ENCODE measurements at places on chromosomes 6 and 20. TPM values are rescaled to one million over a fixed set of nuclear protein-coding genes. Genes with fewer than 3 reads are reported as not detected.

DNA sequence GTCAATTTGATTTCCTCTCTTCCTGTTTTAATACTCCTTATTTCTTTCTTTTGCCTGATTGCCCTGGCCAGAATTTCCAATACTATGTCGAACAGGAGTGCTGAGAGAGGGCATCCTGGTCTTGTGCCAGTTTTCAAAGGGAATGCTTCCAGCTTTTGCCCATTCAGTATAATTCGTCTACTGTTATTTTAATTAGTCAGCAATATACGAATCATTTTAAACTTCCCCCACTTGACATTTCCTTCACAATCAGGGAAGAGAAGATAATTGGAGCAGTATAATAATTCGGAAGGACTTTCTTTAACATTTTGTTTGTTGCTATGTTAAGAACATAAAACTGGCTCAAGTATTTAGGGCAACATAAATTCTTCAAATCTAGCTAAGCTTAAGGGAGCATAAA lies 860.3 kb upstream of the SLC35B3 start:
- peaks cover 12% of the 10 kb centered on the region for H3K4me1 ChIP-seq
- H3K27me3 ChIP-seq = peaks cover 5% of the 10 kb centered on the region
- H3K36me3 ChIP-seq = no peaks in the 10 kb centered on the region
- no peak overlapping the region for H3K4me3 ChIP-seq
- no peak overlapping the region for H3K27ac ChIP-seq
- DNase-seq = no peak

GRCh38 chr6:5584078-5584482 lies 322.8 kb downstream of the FARS2 start:
- no peak overlapping the region for H3K4me3 ChIP-seq
- no peaks in the 10 kb centered on the region for H3K36me3 ChIP-seq
- H3K27ac ChIP-seq = no peak overlapping the region

DNA sequence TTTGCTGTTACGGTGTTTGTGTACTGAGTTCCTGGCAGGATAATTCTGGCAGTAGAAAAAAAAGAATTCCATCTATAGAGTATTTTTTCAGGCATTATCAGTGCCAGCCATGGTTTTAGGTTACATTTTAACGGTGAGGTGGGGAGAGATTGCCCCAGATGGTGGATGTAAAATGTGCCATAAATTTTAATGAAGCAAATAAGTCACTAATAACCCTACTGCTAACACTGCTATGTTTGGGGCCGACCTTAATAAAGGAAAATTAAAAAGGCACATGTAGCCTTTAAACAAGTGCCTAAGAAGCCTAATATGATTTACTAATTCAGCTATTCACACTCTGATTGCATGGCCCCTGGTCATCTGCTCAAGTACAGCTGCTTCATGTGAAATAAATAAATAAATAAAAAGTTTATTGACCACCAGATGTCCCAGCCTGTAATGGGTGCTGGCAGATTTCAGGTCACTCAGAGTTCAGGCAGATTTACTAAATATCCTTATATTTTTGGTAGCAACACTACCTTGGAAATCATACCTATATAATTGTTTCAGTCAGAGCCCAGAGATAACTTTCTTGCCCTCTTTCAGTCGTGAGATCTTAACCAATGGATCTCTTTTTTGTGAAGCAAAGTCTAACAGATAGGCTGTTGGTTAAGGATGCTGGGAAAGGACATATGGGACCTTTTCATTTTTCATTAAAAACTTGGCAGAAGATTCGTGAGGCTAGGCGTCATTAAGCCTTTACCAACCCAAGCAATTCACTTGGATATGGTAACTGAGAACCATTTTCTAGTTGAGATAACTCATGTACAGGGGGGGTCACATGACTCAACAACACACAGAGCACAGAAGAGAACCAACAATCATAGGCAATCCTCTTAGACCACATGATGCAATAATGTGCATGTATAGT lies 495.0 kb upstream of the NRSN1 start:
- H3K4me3 ChIP-seq = no peak overlapping the region
- no peaks in the 10 kb centered on the region for H3K36me3 ChIP-seq

- H3K27ac ChIP-seq = no peak overlapping the region
- no peak overlapping the region for H3K4me3 ChIP-seq
- H3K36me3 ChIP-seq = no peaks in the 10 kb centered on the region
Observed at GRCh38 chr20:36200451-36200850, 35.8 kb upstream of the AAR2 start.

DNA sequence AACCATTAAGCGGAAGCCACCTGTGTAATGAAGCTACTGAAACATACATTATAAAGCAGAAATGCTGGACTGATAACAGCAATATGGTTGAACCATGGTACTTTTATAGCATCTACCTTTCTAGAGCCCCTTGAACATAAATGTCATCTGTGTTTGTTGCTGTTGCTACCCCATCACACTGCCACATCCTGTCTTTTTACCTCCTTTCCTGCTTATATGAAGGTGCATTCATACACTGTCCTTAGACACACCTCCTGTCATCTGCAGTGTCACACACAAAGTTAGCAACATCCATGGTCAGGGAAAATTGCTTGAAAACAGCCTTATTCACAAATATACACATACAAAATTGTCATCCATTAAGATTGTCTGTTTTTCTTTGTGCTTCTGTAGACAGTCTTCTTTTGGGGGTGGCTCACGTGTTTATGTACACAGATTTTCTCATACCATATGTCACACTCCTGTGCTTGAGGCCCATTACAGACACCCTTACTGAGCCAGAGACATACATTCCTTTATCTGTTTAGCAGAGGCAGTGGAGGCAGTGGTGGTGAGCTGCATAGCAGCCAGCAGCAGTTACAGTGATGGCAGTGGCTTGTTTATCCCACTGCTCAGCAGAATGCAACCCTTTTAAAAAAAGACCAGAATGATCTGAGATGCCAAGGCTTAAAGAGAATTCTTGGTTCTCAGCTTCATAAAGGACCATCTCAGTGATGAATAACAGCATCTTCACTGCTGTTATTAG lies 25.9 kb downstream of the C6orf62 start:
- no peaks in the 10 kb centered on the region for H3K36me3 ChIP-seq
- no peaks in the 10 kb centered on the region for H3K4me1 ChIP-seq
- DNase-seq = no peak
- no peak overlapping the region for H3K27ac ChIP-seq
- H3K4me3 ChIP-seq = no peak overlapping the region

- H3K4me1 ChIP-seq = no peaks in the 10 kb centered on the region
- no peak overlapping the region for H3K4me3 ChIP-seq
- no peaks in the 10 kb centered on the region for H3K36me3 ChIP-seq
- no peak for DNase-seq
Observed at GRCh38 chr6:113750151-113750855, 106.8 kb upstream of the MARCKS start.

DNA sequence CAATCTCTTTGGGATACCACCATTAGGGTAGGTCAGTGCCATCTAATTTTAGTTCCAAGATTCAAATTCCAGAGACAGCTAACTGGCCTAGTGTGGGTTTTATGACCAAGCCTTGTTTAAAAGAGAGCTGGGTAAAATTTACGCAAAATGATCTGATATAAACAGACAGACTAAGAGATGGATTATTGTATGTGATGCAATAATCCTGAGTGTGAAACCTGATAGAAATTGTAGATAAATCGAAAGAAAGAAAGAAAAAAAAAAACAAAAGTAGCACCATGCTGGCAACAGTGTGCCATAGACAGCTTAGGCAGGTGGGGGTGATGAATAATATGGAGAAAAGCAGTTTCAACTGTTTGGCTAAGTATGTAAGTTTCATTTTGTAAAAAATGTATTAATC lies 2.9 kb downstream of the ZNF184 start:
- peaks cover 42% of the 10 kb centered on the region for H3K36me3 ChIP-seq
- no peak overlapping the region for H3K27ac ChIP-seq
- H3K4me1 ChIP-seq = no peaks in the 10 kb centered on the region
- no peak for DNase-seq
- no peak overlapping the region for H3K4me3 ChIP-seq

Gene HUS1B
- polyA plus RNA-seq = 0.30 TPM

Gene ATP5F1E
- polyA plus RNA-seq = 60.8 TPM
